Calu3 (cell line): ENCODE measurements at places on chromosomes 11 and 22.

GRCh38 chr11:28666632-28667031 is 558.4 kb downstream of the METTL15 start:
- DNase-seq: no peak

- no peak for DNase-seq
Observed at GRCh38 chr22:23826510-23827350, 12.1 kb downstream of the DERL3 start.

GRCh38 chr11:75513250-75513649 is 12.5 kb downstream of the GDPD5 start:
- no peak for DNase-seq

DNA sequence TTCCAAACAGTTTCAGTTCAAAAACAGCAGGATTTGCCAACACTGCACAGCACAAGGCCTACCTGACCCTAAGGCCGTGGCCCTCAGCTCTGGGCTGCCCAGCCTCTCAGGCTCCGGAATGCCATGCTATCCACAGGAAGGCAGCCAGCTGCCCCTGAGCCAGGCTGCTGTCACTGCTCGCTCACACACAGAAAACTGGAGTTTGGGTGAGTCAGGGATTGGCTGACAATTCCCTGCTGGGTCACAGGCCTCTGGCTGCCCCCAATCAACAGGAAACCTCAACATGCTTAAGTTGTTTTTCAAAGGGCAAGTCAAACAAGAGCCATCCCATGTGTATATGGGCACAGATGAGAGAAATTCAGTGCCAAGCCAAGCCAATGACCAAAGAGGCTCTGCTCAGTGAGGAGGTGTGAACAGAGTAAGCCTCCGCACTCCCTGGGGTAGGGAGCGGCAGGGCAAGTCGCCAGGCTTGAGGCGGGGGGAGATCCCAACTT is 50.2 kb downstream of the RPL27A start:
- DNase-seq: no peak

- no peak for DNase-seq
Observed at GRCh38 chr11:10669258-10670033, 24.1 kb downstream of the IRAG1 start.

- DNase-seq: no peak
Observed at GRCh38 chr11:102361086-102362031, 14.3 kb downstream of the BIRC2 start.

- DNase-seq: no peak
Observed at GRCh38 chr11:102551169-102551781, 20.7 kb upstream of the MMP7 start.
